ENCODE measurements at places on chromosomes 2 and 18. TPM values are rescaled to one million over a fixed set of nuclear protein-coding genes. Genes with fewer than 3 reads are reported as not detected.

BCL2 gene
- polyA plus RNA-seq = 5.4 TPM

- peak; percentile 96 for DNase-seq
Measured at GRCh38 chr2:160207804-160208654, 8.0 kb upstream of the ITGB6 start.

- no peak for DNase-seq
Measured at GRCh38 chr2:38228753-38229152, 148.3 kb downstream of the ATL2 start.

DNA sequence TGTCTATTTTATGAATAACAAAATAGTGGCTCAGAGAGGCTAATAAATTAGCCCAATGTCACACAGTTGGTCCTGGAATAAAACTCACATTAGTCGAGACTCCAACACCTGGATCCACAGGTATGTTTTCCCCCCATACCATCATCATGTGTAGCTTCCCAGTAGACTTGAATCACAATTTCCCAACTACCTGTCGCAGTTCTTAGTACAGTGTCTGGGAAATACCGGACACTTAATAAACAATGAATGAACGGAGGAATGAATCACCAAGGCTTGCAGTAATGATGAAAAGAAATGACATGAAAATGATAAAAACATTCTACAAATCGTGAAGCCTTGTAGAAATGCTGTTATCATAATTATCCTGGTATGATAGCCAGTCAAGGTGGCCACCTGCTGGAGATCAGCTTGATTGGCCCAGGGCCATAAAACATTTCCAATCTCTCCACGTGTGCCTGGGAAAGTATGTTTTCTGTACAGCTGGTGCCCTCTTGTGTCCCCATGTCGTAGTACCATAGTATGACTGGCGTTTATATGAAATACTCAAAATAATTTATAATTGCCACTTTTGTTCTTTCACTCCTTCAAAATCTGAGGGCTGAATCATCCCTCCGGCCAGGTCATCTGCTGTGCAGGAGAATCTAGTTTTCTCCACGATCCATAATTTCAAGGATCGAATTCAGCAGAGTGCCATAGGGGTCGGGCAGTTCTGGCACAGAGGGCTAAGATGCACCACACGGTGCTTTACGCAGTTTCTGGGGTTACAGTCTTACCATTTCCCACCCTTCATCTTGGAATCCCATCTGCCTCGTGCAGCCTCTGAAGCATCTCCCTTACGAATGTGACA is 95.4 kb downstream of the LAMA1 start:
- DNase-seq = peak; percentile 71

GRCh38 chr18:9775178-9775577 is 67.1 kb downstream of the RAB31 start:
- DNase-seq = no peak

MFSD2B gene
- 0.07 TPM for polyA plus RNA-seq

ITM2C gene
- 153 TPM for polyA plus RNA-seq

GRCh38 chr2:43727634-43728014 is 46.2 kb upstream of the DYNC2LI1 start:
- DNase-seq = no peak

DNA sequence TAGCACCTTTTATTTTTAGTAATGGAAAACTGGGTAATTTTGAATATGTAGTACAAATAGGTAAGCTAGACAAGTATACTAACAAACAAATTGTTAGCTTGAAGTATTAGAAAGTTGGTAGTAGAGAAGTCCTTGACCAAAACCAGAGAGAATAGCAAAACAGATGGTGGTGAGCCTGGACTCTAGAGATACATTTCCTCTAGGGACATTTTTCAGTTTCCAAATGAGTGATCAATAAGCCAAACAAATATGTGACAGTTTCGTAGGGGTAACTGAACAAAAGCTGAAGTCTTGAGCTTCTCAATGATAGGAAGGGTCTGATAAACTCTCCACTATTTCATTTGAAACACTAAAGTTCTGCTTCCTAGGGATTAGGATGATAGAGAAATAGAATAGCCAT is 692.0 kb upstream of the FAM98A start:
- DNase-seq = no peak

CROCC2 gene
- polyA plus RNA-seq = 0.18 TPM

- peak; percentile 4 for DNase-seq
Measured at GRCh38 chr18:31738460-31739407, 21.9 kb downstream of the SLC25A52 start.

GRCh38 chr2:30396436-30397232 is 50.4 kb upstream of the LCLAT1 start:
- DNase-seq = no peak

GKN1 gene
- polyA plus RNA-seq = not detected

GRCh38 chr2:160110674-160111239 is 48.3 kb upstream of the PLA2R1 start:
- DNase-seq = no peak

DNA sequence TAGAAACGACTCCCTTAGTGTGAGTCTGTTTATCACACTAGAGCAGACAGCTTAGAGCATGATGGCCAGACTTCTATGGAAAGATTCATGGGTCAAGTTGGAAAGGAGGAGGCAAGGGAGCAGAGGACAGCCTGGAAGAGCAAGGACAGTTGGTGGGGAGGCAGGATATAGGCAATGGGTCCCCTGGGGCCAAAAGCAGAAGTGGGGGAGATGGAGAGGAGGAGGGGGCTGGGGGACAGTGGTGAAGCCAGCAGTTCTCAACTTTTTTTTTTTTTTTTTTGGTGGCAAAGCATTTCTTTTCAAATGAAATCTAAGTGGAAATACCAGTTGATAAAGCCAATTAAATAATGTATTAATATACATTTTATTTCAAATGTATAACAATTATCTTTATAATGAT is 197.9 kb downstream of the HRH4 start:
- DNase-seq = no peak

- DNase-seq = no peak
Measured at GRCh38 chr2:40431600-40431955, 20.3 kb downstream of the SLC8A1 start.

DNA sequence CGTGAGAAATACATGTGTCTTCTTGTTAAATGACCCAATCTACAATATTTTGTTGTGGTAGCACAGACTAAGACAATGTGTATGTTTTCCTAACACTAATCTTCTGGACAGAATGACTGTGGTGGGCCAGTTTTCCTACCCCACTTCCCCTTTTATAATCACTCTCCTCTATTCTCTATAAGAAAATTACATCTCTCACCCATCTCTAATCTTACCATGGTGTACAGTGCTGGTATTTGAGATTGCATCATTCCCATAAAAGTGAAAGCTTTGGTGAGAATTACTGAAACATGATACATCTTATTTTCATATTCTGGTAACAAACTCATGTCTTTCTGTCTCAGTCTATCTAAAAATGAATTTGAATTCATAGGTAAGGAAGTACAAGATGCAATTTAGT is 40.5 kb downstream of the CAVIN2 start:
- no peak for DNase-seq

IL1R1 gene
- 16.1 TPM for polyA plus RNA-seq

MC4R gene
- polyA plus RNA-seq = not detected

DNA sequence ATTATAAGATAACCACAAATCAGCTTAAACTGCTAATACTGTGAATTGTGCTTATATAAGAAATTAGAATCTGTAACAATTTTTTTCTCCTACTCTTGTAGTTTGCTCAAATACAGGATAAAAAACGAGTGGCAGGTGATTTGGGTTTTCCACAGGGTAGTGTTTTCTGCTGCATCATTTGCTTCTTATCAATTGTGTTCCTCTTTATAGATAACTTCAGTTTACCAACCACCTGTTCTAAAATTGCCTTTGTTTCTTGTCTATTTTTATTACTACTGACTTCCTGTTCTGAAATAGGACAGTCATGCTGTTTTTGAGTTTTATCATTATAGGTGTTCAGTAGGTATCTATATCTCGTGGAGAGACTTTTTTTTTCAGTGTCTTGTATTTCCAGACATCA is 56.9 kb downstream of the MFSD6 start:
- DNase-seq = no peak

DNA sequence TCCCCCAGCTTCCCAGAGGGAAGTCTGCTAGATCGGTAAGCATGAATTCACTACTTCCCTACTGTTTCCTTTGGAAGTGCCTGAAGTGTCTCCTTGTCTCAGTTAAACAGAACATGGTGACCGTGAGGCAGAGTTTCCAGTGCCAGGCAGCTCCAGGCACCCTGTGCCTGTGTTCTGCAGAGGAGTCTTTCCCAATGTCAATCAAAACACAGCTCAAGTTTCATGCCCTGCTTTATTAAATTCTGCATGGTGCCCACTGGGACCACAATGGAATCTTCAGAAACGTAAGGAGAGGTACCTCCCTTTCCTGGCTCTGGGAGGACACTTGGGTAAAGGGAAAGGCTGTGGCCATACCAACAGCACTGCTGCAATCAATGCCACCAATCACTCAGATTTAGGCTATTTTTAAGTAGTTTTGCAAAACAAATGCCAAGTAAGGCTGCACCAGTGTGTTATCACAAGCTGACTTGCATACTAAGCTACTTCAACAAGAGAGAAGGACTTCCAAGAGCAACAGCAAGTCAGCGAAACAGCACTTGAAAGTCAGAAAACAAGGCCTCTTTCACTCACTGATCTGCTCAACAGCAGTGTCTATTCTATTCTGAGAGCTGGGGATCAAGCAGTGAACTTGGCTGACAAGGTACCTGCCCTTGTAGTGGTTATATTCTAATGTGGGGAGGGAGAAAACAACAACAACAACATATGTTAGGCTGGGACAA is 14.9 kb downstream of the LPIN2 start:
- no peak for DNase-seq

LRRC30 gene
- polyA plus RNA-seq = not detected

- no peak for DNase-seq
Measured at GRCh38 chr18:76205906-76206305, 289.1 kb downstream of the ZNF516 start.

SLC5A7 gene
- not detected for polyA plus RNA-seq

- no peak for DNase-seq
Measured at GRCh38 chr2:102206666-102207341, 20.0 kb downstream of the IL1RL2 start.

DNA sequence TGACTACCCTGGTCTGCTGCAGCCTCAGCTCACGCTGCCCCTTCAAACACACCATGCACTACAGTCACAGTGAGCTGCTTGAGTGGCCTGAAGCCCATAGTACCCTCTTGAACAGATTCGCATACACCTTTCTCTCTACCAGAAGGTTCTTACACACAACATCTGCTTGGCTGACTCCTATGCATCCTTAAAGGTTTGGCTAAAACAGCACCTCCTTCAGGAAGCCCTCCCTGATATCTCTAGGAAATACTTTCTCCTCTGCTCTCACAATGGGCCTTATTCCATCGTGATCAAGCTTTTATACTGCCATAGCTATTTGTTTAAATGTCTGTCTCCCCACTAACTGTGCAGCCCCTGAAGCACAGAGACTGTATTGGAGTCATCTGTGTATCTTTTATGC is 31.5 kb downstream of the TGFBRAP1 start:
- DNase-seq = no peak

GGCX gene
- polyA plus RNA-seq = 23.5 TPM

GPBAR1 gene
- polyA plus RNA-seq = 1.4 TPM

GRCh38 chr2:55837073-55837472 is 86.5 kb downstream of the EFEMP1 start:
- DNase-seq = no peak

GRCh38 chr2:76752506-76752905 is 769.7 kb downstream of the LRRTM4 start:
- no peak for DNase-seq

GRCh38 chr2:55883357-55883756 is 40.2 kb downstream of the EFEMP1 start:
- no peak for DNase-seq

- DNase-seq = peak; percentile 46
Measured at GRCh38 chr2:45009928-45010701, 863 bp upstream of the SIX2 start.

- no peak for DNase-seq
Measured at GRCh38 chr2:219244789-219245147, 476 bp downstream of the GLB1L start.

- no peak for DNase-seq
Measured at GRCh38 chr18:44945888-44946401, 265.3 kb downstream of the SETBP1 start.

DNA sequence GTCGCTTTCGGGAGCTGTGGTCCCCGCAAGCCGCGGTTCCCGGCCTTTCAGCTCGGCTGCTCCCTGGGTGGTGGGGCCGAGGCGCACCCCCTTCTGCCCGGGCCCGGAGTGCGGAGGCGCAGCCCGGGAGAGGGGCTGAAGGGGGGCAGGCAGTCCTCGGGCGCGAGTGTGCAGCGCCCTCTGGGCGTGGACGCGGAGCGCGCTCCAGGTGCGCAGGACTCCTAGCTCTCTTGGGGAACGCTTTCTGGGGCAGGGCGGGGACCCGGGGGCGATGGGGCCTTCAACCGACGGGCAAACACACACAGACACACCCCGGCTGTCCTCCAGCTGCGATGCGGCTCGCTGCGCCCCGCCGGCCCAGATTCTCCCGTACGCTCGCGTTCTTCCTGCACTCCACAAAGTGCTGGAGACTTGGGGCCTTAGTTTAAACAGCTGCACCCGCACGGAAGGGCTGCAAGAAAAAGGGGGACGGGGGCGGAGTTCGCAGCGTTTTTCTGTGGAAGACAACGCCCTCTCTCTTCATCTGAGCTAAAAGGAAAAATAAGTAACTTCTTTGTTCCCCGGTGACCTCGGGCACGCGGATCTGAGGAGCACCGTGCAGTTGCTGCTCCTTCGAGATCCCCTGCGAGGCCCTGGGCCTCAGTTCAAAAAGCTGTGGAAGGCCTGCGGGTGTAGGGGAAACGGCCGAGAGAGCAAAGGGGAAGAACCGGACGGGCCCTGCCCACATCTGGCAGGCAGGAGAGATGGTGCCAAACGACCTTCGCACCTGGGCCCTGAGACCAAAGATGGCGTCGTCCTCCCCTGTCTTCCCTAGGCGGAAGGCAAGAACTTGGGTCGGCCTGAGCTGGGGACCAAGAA is 593 bp upstream of the SDC1 start:
- DNase-seq = peak; percentile 96

DNA sequence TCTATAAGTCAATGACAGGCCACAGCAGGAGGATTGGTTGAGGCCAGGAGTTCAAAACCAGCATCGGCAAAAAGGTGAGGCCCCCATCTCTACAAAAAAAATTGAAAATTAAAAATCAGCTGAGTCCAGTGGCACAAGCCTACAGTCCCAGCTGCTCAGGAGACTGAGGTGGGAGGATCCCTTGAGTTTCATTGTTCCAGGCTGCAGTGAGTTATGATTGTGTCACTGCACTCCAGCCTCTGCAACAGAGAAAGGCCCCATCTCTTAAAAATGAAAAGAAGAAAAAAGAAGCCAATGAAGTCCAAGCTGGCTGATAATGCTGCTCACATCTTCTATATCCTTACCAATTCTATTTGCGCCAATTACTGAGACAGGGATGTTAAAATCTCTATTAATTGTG is 39.1 kb downstream of the MRPS5 start:
- DNase-seq = no peak

DNA sequence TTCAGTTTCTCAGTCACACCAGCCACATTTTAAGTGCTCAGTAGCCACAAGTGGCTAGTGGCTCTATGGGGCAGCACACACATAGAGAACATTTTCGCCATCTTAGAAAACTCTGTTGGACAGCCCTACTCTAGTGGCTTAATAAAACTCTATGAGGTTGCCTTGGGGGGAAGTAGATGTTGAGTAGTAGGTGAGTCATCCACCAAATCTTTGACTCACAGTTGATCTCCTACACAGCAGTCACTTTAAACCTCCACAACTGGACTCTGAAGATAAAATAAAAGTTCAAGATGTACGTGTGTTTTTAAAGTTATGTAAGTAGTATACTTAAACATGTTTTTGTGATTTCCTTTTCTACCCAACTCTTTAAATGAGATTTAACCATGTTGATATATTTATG is 379.0 kb downstream of the SETBP1 start:
- DNase-seq = no peak

GRCh38 chr18:76450452-76451395 is 44.3 kb downstream of the ZNF516 start:
- DNase-seq = peak; percentile 59

GRCh38 chr2:21774691-21775368 is 651.1 kb downstream of the TDRD15 start:
- DNase-seq = no peak

Measured in small intestine (tissue), 16 donors.